ENCODE measurements at places on chromosomes 7 and 10.
A peak's percentile ranks its signal among the peaks of the same experiment; 100 is the strongest.

DNA sequence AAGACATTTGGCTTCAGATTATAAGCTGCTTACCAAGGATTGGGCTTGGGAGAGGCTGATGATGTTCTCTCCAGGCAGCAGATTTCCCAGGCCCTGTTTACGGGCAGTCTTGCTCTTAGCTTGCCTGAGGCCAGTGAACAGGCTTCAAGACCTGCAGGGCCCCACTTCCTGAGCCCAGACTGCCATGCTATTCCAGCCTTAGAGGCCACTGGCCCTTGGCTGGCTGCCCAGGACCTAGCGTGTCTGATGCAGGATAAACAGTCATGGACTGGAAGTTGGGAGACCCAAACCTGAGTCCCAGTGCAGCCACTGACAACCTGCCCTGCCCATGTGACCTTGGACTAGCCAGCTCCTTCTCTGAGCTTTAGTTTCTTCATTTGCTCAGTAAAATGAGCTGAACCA, 2.9 kb downstream of the PRXL2A start:
- DNase-seq = no peak

GRCh38 chr7:128939075-128939860, 1.5 kb downstream of the IRF5 start:
- DNase-seq = peak; percentile 35

DNA sequence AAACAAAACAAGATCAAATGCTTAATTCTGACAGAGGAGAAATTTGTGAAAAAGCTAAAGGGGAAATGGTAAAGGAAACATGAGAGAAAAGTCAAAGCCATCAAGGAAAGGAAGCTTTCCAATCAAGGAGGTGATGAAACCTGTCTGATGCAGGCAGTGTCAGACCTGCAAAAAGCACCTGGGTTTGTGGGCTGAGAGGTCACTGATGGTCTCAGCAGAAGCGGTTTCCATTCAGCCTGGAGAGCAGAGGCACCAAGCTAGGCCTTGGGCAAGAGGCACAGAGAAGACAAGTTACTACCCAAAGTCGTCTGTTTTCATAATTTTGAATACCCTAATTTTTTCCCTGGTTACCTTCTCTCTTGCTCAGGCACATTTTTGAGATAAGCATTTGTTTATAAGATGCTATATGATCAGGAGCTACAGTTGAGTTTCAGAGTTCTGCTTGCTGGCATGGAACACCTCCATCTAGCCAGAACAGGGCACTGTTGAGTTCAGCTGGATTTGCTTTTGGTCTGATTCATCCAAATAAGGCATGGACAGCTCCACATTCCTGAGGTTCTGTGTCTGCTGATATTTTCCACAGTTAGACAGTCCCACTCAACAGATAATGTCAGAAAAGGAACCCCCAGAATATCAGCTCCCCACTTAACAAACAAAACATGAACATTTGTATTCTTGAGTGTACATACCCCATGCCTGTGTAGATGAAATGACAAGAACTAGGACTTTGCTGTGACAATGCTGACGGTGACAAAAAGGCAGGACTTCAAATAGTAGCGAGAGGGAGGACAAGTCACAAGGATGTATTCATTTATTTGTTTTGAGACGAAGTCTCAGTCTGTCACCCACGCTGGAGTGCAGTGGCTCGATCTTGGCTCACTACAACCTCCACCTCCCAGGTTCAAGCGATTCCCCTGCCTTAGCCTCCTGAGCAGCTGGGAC, 4.9 kb upstream of the PPIA start:
- no peak for DNase-seq

- DNase-seq = no peak
These were observed 58.5 kb upstream of the ECHDC3 start for GRCh38 chr10:11683529-11684320.

- DNase-seq = no peak
These were observed 58.3 kb downstream of the MICALL2 start for GRCh38 chr7:1401011-1401410.

DNA sequence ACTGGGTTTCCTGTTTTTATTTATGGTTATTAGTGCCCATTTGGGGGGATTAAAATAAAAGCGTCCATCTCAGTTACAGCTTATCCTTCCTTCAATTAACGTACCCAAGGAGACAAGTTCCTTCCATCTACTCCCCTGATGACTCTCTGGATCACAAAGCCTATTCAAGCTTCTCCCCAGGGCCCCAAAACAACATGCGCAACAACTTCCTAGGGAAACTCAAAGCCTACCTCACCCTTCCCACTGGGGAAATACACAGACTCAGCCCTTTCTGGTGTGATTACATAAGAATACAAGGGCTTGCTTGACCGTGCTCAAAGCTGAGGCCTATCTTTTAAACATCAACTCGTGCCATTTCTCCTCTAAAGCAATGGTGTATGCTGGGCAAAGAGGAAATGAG, 112.4 kb downstream of the CDK6 start:
- DNase-seq = no peak

- no peak for DNase-seq
These were observed 131.9 kb downstream of the TNS3 start for GRCh38 chr7:47449810-47450590.

GRCh38 chr7:70457883-70458680, 673.9 kb upstream of the GALNT17 start:
- no peak for DNase-seq

DNA sequence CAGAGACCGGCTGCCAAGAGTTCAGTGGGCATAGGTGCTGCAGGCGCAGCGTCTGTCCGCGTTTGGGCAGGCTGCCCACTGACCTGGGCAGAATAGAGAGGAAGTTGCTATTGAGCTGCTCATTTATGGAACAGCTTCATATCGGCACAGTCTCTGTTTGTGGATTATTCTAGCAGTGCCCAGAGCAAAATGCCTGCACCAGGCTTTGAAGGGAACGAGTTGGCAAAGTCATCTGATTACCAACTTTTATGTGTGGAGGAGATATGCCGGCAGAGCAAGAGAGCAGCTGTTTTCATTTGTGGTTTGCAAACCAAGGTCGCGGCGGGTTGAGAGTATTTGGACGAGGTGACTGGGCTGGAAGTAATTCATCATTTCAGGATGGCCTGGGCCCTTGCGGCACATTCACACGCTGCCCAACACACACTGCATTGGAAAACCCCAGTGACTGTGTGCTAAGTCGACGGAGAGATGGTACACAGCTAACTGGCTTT, 228.5 kb downstream of the TCERG1L start:
- DNase-seq = no peak

GRCh38 chr7:24463474-24463873, 109.8 kb upstream of the PALS2 start:
- no peak for DNase-seq

- no peak for DNase-seq
These were observed 3.4 kb downstream of the CALHM2 start for GRCh38 chr10:103448746-103449145.

DNA sequence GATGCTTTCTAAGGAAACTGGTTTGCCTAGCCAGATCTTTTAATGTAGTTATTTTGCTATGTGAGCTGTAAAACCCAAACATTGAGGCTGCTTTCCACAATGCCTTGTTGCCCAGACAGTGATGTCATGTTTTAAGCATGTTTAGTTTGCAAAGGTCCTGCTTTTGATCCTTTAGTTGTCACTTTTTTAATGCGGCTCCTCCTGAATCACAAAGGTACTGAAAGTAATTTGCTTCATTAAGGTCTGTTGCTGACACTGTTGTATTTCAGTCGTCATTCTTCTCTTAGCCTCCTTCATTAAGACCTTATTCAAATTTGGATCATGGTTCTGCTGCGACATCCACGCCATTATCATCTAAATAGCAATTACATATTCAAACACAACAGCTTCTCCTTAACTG, 10.6 kb downstream of the RPA3 start:
- DNase-seq = no peak

GRCh38 chr7:44100458-44101302, 3.5 kb upstream of the AEBP1 start:
- DNase-seq = no peak

GRCh38 chr10:122974543-122975064, 5.6 kb upstream of the PSTK start:
- no peak for DNase-seq

DNA sequence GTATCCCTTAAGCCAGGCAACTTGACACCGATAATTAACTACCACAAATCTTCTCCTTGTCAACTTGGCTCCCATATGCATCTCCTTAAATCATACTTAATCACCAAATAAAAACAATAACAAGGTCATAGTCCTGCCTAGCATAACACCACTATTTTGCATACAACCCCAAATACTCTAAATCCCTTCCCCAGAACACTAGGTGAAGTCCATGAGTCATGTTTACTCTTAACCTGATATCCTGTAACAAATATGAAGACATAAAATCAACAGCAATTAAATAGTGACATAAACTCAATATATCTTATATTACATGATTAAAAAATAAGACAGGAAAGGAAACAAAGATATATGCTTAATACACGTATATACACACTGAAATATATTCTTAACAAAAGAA, 362.0 kb downstream of the ETV1 start:
- no peak for DNase-seq

GRCh38 chr7:74417419-74417971, 36.2 kb upstream of the GTF2IRD1 start:
- DNase-seq = peak; percentile 71

DNA sequence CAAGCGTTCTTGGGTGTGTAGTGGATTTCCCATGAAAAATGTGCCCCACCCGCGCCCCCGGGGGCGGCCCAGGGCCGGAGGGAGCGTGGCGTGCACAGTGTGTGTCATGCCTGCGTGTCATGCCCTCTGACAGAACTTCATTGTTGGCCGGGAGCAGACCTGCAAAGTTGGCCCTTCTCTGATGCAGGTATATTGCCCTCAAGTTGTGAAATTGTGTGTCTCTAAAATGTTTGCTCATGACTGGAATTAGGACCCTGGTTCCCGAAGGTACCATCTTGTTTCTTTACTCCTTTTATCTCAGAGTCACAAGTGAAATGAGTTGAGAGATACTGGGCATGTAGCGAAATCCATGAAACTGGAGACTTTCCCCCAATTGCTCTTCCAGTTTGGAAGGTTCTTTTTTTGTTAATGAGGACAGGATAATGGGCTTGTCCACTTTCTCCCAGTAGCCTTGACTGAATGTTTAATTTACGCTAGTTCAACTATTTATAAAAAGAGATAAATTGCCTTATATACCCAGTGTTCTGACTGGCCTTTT, 26.2 kb downstream of the ADK start:
- DNase-seq = peak; percentile 73

DNA sequence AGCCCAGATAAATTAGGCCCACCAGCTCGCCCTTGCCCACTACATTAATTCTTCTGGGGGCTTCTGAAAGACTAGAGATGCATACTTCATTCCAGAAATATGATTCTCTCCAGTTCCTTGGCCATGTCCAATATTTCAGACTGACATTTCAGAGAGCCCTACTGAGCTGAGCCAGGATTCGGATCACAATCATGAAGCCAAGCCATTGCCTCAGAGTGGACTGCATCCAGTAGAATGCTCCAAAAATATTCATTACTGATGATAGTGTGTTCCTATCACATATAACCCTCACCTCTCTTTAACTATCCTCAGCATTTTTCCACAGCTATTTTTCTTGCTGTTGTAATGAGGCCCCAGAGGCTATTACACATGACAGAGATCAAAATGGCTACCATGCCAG, 38.7 kb downstream of the ARMH3 start:
- DNase-seq = no peak

GRCh38 chr10:88071879-88072278, 208.5 kb downstream of the PTEN start:
- DNase-seq = no peak

- DNase-seq = no peak
These were observed 44.9 kb downstream of the AKR1B15 start for GRCh38 chr7:134593530-134594392.

GRCh38 chr10:80372675-80373074, 16.1 kb downstream of the DYDC2 start:
- DNase-seq = no peak

DNA sequence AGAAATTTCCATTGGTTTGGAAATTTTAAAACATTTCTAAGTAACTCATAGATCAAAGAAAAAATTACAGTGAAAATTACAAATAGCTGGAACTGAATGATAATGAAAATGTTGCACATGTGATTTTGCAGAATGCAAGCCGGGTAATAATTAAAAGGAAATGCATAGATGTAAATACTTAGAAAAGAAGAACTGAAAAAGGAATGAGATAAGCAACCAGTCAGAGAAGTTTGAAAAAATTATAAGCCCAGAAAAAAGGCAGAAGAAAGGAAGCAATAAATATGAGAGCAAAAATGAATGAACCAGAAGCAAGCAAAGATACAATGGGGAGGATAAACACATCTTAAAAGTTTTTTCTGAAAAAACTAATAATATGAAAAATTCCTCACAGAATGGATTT, 3.2 kb upstream of the TMEM273 start:
- no peak for DNase-seq

DNA sequence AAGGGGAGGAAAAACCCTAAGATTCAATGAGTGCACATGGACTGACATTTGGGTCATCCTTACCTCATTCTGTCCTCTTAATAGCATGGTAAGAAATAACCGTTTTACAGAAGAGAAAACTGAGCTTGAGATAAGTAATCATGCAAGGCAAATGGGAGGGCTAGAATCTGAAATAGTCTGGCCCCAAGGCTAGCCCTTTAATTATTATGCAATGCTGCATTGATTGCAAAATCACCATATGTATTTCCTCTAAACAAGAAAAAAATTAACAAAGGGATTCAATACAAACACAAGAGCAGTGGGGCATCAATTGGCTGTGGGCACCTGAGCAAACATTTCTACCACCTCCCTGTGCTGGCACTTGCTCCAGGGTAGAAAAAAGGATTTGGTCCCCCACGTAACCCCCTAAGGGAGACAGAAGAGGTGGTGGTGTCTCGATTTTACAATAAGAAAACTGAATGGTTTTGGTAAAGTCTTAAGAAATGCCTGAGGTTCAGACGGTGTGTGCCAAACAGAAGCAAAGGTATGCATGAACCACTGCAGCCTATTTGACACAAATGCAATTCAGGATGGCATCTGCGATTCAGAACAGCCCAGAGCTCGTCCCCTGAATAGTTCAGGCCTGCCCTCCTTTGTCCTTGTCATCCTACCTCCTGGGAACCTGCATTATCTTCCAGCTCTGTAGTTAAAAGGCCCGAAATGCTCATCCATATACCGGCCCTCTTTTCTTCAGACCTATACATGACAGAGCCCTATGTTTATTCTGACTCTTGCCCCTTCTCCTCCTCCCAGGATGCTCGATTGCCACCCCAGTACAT, 23.6 kb downstream of the PIP4K2A start:
- no peak for DNase-seq

GRCh38 chr10:93977442-93977841, 16.3 kb upstream of the PLCE1 start:
- no peak for DNase-seq

DNA sequence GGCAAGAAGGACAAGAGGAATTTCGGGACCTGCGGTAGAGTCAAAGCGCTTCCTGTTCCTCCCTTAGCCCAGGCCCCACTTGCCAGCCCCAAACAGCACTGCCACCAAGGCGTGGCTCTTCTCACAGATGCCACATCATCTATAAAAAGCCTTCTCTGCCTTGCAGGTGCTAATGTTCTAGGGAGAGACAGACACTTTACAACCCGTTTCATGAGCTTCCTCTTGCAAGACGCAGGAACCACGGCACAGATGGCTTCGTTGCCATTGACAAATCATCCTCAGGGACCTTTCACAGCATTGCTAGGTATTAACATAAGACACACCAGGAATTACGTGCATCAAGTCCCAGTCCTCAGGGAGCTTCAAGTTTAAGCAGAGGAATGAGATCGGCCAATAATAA, 180.9 kb downstream of the JCAD start:
- no peak for DNase-seq

Data from activated T-cell treated with anti-CD3 and anti-CD28 coated beads, Interleukin-2, amount 50 U/mL, for 48 hours (primary cell).